ENCODE measurements at places on chromosomes 1 and 21. TPM values are rescaled to one million over a fixed set of nuclear protein-coding genes. Genes with fewer than 3 reads are reported as not detected.
A peak's percentile ranks its signal among the peaks of the same experiment; 100 is the strongest.

DNA sequence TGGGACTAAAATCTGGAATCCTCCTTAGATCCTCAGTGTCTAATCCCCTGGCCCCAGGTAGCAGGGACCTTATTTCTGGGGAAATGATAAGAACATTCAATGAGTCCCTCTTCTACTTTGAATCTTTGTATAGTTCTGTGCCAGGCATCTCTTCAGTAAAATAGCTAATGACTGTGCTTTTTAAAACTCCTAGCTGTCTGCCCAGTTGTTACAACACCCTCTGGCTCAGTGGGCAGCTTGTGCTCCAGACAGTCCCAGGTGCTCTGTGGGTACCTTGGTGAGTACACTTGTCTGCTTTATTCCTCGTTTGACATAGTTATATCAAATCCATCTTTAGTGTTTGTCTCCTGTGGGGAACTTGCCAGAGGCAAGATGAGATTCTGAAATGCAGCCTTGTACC lies 18.0 kb downstream of the TGFB2 start:
- DNase-seq: no peak

EFNA1 gene
- polyA plus RNA-seq: 0.84 TPM

VWA5B1 gene
- polyA plus RNA-seq: not detected

GRCh38 chr21:14603202-14603601 lies 57.1 kb upstream of the SAMSN1 start:
- DNase-seq: no peak

- no peak for DNase-seq
These were observed 127.9 kb downstream of the URB2 start for GRCh38 chr1:229753764-229754551.

LCE1B gene
- polyA plus RNA-seq: not detected

TRIM67 gene
- polyA plus RNA-seq: not detected

DNA sequence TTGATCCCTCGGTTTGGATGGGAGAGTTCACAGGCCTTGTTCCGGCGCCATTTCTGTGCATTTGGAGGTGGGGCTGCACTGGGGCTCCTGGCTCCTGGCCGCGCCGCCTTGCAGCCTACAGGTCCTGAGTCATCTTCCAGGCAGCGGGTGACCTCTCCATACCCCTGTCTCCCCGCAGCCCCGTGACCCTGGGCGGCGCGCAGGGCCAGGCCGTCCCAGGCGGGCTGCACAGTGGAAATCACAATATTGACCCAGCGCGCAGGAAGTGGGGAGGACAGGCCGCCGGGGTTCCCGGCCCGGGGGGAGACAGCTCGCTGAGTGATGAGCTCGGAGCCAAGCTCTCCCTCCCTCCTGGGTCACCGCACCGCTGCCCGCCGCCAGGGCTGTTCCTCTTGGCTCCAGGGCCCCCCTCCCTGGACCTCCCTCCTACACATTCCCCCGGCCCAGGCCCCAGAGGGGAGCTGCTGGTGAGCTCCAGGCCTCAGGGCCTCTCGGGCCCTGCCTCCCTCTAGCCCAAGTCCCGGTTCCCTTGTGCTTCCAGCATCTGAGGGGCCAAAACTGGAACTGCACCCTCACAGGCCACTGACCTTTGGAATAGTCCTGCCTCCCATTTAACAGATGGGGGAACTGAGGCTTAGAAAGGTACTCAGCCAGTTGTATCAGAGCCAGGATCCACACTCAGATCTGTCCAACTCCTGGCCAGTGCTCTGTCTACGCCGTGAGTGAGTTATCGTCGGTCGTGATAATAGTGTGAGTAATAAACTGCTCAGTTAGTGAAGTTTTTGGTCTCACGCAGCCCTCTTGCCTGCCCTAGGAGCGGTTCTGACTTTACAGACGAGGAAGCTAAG lies 142.9 kb upstream of the WNT4 start:
- no peak for DNase-seq

DNA sequence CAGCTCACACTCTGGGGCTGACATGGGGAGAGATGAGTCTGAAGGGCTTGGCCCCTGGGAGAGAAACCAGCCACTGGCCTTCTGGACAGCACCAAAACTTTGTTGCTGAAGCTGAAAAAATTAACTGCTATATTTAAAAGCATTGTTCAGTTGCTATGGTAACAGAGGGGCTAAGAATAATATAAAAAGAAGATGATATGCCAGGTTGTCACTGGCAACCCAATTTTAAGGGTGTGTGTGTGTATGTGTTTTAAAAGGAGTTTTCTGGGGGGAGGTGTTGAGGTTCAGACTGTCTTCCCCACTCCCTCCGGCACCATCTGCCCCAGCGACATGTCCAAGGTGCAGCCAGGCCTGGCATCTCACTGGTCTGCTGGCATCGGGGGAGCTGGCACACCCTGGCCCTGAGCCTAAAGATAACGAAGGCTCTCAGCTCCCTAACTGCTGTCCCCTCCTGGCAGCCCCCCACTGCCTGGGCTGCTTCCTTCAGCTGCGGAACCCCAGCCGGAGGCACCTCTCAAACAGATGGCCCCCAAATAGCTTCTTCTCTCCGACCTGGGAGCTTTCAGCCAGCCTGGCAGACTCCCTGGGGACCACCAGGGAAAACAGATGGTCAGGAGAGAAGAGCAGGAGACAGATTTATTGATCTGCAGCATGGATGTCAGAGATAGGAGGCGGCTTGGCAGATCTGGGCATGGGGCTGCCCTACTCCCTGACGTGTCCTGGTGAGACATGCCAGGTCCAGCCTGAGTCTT lies 203.9 kb downstream of the HIVEP3 start:
- no peak for DNase-seq

DNA sequence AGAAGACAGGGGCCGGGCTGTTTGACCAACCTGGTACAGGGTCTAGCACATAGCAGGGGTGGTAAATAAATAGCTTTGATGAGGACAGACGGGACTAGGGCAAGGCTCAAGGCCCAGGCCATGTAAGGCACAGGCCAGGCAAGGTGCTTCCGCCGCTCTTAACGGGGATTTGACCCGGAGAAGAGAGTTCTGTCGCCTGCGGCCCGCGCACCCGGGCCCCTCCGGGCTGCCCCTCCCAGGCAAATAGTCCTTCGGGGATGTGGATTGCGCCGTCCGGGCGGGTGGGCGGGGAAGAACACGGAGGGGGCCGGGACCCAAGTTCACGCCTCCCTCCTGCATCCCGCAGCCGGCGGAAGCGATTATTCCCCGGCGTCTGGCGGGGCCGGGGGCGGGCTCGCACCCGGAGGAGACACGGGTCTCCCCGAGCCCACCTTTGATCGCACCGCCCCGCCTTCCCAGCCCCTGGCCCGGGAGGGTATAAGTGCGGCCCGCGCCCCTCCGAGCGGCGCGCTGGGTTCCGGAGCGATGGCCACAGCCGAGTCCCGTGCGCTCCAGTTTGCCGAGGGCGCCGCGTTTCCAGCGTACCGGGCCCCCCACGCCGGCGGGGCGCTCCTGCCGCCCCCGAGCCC lies at the start of gene MIXL1:
Gene MIXL1 (plus strand): TSS at position 508 of the 629 bp plus-strand sequence. CDS start 18 bp downstream, at position 526.
- no peak for DNase-seq

GRCh38 chr1:74579425-74579824 lies 67.0 kb upstream of the LRRC53 start:
- no peak for DNase-seq

STMN1 gene
- polyA plus RNA-seq: 53.7 TPM

NBPF4 gene
- not detected for polyA plus RNA-seq

HPCAL4 gene
- polyA plus RNA-seq: 8.9 TPM

- DNase-seq: no peak
These were observed 20.9 kb downstream of the ERICH3 start for GRCh38 chr1:74652711-74653139.

MROH9 gene
- polyA plus RNA-seq: not detected

CELA2A gene
- not detected for polyA plus RNA-seq

DNA sequence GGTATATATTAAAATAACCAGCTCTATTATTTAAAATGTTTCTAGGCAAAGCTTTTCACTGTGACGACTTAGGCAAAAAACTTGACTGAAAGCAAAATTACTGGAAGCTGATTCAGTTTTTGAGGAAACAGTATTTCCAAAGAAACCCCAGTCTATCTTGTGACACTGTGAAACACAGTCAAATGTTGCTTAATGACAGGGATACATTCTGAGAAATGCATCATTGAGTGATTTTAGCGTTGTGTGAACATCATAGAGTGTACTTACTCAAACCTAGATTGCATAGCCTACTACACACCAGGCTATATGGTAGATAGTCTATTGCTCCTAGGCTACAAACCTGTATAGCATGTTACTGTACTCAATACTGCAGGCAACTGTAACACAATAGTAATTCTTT lies 116.9 kb upstream of the KCNK1 start:
- no peak for DNase-seq

DNA sequence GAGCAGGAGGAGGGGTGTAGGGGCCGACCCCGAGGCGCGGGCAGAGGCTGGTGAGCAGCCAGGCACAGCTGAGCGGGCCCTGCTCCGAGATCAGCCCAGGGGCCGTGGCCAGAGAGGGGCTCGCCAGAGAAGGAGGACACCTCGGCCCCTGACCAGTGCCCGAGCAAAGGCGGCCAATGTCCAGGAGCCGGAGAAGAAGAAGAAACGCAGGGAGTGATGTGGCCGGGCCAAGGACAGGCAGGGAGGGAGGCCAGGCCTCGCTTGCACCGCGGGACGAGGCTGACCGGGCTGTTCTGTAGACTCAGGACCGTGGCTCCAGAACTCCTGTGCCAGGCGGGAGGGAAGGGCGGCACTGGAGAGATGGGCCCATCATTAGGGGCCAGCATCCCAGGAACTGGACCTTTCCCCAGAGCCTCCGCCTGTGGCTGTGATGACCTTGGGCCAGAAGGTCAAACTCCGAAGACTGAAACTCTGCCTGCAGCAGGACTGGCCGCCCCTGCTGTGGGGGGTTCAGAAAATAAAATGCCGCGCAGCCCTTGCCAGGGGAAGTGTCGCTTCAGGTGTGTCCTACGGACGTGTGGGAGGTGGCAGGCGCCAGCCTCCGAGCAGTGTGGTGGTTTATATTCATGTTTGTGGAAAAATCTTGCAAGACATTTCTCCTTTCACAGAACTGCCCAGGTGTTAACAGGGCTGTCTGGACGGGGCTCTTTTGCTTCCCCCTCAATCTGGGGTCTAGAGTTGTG lies 14.4 kb downstream of the RRP1 start:
- DNase-seq: no peak

POU3F1 gene
- not detected for polyA plus RNA-seq

DNA sequence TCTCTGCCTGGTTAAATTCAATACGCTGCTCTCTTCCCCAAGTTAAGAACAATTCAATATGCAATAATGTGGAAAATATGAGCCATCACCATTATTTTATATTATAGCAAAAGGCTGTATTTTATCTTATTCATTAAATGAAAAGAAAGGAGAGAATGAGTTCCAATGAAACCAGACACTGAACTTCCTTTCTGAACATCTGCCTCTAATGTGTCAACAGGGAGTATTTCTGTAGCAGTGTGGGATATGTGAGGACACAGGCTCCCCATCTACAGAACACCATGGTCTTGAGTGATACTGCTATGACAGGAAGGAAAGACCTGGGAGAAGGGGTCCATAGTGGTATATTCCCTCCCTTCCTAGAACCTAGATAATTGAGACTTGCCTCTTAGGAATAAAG lies 46.3 kb downstream of the CASQ2 start:
- no peak for DNase-seq

ECE1 gene
- polyA plus RNA-seq: 65.2 TPM

- DNase-seq: peak; percentile 69
These were observed 30.0 kb upstream of the EPS8L3 start for GRCh38 chr1:109793486-109794318.

DNA sequence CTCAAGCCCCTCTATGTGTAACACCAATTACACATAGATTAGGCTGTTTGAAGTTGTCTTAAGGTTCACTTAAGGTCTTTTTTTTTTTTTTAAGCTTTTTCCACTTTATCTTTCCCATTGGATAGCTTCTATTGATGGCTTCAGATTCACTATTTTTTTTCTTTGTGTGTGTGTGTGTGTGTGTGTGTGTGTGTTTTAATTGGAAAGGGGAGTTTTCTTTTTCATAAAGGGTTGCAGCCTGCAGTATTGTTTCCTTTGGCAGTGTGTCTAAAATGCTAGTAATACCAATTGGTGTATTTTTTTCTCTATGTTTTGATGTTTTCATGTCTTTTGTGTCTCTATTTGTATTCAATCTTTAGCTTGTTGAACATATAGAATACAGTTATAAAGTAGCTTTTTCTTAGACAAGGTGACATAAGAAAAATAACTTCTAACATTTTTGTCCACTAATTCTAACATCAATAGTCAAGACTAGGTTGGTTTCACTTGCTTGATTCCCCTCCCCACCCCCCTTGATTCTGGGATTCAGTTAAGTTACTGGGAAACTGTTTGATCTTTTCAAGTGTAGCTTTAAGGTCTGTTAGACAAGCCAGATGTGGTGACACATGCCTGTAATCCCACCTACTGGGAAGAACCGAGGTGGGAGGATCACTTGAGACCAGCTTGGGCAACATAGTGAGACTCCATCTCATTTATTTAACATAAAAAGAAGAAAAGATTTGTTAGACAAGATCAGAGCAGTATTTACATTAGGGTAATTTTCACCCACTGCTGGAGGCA lies 21.4 kb downstream of the PRRC2C start:
- no peak for DNase-seq

- peak; percentile 53 for DNase-seq
These were observed 563 bp upstream of the NFIA start for GRCh38 chr1:61081686-61082310.

GRCh38 chr1:64842224-64842623 lies 97.3 kb downstream of the RAVER2 start:
- no peak for DNase-seq

GRCh38 chr1:183285746-183286145 lies 99.7 kb downstream of the LAMC2 start:
- DNase-seq: no peak
